ENCODE measurements at places on chromosomes 16 and 17.

DNA sequence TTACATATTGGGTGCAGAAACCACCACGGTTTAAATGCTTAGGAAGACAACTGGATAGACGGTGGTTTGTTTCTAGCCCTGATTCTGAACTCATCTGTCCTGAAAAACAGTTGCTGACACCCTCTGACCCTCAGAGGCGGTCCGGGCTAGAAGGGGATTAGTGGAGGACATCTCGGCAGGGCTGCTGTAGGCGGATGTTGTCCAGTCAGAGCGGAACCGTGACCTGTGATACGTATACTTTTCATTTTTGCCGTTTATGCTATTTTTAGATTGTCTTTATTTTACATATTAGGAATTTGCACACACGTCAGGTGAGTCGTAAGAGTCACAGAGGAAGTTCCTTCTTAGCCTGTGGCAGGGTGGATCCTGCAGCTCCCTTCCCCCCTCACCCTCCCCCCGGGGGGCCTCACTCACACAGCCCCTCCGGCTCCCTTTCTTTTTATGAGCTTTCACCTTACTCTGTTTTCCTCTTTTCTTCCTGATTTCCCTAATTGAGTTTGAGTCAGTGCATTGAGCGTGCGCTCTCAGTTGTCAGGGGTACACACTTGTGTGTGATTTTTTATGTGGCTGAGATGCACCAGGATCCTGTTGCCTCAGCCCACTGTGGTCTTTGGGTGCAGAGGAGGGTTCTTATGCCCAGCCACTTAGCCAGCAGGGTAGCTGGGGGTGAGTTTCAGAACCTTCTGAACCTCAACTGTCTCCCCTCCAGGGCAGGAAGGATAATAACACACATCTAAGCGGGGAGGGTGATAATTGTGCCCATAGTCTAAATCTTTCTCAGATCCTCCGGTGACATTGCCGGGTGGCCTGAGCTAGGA lies 211.1 kb upstream of the CHMP6 start:
- DNase-seq, result no peak

- DNase-seq, result peak; percentile 66
These were observed at the start of gene QPRT for GRCh38 chr16:29678691-29679267. QPRT (plus strand) TSS chr16:29679180; CDS start chr16:29679198, 18 bp downstream.

GRCh38 chr17:57121308-57122042 lies 36.4 kb downstream of the AKAP1 start:
- no peak for DNase-seq

DNA sequence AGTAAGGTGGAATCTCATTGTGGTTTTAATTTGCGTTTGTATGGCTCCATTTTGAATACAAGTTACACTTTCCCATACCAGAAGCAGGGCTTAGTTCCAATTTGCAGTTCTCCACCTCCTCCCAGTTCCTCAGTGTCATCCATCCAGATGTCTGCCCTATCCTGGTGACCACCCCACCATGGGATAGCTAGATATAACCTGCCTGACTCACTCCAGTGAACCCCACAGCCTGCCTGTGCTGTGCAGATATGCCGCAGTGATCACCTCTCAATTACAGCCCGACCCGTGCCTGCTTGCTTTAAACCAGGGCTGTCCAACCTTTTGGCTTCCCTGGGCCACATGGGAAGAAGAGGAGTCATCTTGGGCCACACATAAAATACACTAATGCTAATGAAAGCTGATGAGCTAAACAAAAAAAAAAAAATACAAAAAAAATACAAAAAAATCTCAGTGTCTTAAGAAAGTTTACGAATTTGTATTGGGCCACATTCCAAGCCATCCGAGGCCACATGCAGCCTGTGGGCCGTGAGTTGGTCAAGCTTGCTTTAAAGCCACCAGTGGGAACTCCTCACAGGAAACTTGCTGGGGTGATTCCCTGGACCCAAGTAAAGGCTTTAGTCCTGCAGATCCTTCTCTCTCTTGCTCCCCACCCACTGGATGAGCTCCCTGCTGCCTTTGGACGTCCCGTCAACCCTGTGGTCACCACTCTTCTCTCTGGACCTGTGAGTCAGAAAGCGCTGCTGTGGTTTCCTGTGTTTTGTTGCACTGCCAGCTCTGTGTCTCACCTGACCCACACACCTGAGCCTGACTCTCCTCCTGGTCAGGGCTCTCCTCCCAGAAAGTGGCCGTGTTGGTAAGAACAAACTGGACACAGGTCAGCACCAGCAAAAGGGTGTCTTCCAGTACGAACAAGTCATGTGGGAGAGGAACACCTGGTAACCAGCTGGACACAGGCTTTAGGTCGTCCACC lies 83.0 kb downstream of the EMP2 start:
- DNase-seq, result no peak

DNA sequence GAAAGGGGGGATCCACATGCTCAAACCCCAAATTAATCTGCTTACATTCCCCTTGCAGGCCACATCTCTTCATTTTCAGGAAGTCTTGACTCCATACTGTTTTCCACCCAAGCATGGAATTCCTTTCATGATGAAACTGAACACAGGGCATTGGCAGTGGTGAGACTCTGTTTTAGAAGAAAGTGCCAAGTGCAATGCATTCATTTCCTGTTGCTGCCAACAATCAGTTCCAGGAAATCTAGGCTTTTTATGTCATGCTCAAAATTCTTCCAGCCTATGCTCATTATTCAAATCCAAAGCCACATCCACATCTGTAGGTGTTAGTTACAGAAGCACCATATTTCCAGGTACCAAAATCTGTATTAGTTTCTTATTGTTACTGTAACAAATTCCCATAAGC lies 4.1 kb downstream of the CCL2 start:
- no peak for DNase-seq

DNA sequence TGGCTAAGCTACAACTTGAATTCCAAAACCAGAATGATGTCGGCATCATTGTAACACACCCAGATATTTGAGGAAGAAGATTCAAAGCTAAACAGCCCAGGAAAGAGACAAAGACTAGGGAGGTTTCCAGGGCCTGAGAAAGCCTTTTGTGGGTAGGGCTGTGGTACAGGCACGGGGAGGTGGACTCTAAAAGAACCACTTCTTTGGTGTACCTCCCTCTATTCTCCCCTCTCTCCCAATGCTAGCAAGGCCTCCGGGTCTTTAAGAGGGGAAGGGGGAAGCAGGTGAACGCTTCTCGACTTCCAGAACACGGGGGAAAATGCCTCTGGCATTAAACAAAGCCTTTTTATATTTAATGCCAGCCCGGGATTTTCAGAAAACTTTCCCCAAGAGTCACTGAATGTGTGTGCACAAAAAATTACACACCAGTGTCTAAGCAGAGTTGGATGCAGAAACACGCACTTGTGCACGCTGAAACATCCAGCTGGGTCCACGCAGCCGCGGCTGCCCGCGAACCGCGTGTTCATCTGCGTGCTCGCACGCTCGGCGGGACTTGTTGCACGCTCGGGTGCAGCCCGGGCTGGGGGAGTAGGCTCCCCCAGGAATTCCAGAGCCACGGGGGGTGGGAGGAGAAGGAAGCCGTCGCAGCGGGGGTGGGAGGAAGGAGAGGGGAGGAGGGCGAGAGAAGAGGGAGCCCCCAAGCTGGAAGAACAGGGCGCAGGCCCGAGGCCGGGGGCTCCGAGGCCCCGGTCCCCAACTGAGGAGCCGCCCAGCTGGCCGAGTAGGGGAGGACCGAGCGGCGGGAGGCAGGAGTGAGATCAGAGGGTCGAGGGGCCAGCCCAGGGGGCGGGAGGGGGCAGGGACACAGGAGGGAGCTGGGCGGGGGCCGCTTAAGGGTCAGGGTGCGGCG lies 20.1 kb upstream of the ZNF423 start:
- DNase-seq, result no peak

DNA sequence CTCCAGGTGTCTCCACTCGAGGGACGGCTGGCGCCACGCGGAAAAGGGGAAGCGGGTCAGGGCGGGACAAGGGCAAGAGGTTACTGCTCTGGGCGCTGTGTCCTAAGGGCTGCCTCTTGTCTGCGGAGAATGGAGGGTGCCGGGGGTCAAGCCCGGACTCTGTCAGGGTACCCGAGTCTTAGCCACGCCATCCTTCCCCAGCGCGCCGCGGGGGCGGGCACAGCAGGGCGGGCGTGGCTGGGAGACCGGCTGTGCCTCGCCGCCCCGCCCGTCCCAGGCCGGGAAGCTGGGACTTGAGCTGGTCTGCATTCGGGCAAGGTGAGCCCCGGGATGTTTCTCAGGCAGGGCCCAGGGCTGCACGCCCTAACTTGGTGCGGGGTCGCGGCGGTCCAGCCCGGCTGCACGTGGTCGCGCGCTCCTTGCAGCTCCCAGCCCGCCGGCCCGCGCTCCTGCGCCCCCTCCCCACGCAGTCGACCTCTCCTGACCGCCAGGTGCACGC lies 6.2 kb upstream of the ACTG1 start:
- DNase-seq, result no peak

DNA sequence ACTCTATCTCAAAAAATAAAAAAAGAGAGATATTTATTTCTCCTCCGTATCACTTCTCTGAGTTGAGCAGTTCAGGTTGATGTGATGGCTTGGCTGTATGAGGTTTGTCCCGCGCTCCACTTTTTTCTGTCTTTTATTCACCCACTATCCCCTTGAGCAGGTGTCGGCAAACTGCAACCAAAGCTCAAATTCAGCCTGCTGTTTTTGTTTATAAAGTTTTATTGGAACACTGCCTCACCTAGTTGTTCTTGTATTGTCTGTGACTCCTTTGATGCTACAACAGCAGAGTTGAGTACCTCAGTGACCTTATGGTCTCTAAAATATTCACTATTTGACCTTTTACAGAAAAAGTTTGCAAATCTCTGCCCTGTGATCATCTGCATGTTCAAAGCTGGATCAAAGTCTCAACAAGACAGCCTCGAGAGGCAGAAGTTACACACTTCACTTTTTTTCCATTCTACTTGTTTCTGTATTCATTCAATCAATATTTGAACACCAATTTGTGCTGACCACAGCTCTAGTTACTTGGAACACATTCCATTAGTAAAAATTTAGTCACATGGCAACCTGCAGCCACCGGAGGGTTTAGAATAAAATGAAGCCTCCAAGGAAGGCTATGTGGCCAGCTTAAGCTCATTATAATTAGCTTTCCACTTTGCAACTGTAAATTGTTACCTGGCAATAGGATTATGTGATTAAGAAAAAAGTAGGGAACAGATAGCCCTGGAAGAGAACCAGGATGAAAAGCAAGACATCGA lies 945.8 kb downstream of the KCNJ2 start:
- no peak for DNase-seq

DNA sequence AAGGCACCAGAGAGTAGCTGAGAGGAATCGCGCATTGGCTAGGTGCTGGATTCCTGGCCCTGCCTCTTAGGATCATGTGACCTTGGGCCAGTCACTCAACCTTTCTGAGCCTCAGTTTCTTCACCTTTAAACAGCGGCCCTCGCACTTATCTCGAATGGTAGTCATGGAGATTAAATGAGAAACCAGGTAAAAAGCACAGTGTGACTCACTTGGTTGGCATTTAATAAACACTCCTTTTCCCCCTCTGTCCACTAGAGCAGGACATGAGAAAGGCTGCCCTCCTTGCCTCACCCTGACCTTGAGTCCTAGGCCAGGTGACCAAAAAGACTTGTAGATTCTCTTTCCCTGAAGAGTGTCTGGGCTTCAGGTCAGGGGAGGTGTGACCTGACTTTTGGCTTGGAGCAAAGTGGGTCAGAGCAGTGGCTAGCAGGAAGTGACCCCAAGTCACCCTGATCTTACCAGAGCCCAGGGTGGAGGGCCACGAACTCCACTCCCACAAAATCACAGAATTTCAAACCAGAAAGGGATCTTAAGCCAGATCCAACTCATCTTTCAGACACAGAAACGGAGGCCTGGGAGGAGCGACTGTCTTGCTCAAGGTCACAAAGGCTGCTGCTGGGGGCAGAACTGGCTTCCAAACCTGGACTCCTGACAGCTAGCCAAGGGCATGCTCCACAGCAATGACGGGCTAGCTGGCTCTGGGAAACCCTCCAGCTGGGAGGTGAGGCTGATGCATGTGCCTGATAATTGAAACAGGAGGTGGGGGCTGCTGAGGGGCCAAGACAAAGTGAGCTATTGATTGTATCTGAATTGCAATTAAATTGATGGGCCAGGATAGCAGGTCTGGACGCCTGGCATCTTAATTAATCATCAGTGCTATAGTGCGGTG lies 65.2 kb downstream of the PIPOX start:
- no peak for DNase-seq

GRCh38 chr17:57561072-57561861 lies 183.8 kb downstream of the CCDC182 start:
- DNase-seq, result no peak

- DNase-seq, result no peak
These were observed 520.7 kb upstream of the PSMD7 start for GRCh38 chr16:73775841-73776388.

DNA sequence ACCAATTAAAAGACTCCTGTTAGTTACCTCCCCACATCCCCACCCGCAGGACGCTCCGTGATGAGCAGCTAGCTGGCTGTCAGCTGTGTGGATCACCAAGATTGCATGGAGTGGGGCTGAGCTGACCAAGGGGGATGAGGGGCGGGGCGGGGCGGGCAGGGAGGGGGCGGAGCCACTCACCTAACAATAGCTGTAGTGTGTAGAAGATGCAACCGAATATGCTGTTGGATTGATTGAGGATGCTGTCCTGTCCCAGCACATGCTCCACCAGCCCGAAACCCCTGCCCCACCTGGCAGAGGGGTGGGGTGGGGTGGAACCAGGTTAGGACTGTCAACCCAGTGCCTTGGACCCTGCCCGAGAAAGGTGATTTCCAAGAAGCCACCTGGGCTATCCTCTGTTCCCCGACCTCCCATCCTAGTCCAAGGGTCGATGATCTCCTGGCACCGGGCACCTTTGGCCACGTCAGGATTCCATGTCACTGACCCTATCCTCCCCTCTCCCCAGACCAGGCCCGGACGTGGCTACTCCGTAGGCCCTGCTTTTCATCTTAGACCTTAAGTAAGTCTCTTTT lies 1.4 kb downstream of the VKORC1 start:
- DNase-seq, result no peak

DNA sequence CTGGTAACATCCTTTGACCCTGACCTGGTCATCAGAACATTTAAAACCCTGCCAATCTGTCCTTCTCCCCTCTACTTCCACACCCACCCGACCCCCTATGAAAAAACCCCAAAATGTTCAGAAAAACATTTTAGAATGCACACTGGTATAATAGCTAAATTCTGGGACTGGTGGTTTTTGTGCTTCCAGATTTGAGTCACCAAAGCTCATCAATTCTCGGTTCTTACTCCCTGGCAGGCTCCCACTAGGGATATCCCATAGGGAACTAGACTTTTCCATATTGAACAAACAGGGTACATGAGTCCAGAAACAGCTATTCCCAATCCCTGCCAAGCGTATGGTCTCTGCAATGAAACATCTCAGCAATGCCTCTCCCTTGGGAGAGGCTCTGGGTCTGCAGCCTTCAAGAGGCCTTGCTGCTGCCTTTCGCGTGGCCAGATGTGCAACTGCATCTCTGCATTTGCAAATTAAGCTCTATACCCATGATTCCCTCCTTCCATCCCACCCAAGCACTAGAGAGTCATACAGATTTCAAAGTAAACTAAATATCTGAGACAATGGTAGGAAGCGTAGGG lies 67.7 kb downstream of the SMG6 start:
- DNase-seq, result no peak

DNA sequence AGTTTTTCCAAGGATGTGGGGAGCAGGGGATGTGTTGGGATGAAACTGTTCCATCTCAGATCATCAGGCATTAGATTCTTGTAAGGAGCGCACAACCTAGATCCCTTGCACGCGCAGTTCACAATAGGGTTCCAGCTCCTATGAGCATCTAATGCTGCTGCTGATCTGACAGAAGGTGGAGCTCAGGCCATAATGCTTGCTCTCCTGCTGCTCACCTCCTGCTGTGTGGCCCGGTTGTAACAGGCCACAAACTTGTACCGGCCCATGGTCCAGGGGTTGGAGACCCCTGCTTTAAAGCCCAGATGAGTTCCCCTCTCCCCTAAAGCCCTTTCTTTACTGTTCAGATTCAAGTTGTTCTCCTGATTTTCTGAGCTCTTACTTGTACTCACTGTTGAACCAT lies 44.8 kb downstream of the RNF135 start:
- no peak for DNase-seq

Measured in DMS 273 treated with DMSO at 0.1 percent for 48 hours (cell line).